ENCODE measurements at places on chromosomes 2 and 18. TPM values are rescaled to one million over a fixed set of nuclear protein-coding genes. Genes with fewer than 3 reads are reported as not detected.

SULT1C4 gene
- 117 TPM for total RNA-seq

NEU4 gene
- total RNA-seq, result 34.8 TPM

FOXD4L1 gene
- 0.17 TPM for total RNA-seq

ADRA2B gene
- 0.95 TPM for total RNA-seq

PLEKHA3 gene
- total RNA-seq, result 37.4 TPM

LINC00305 gene
- not detected for total RNA-seq

GULP1 gene
- total RNA-seq, result 53.4 TPM

IL1RN gene
- total RNA-seq, result 32.4 TPM

RASGRP3 gene
- 7.4 TPM for total RNA-seq

ARHGAP25 gene
- 12.6 TPM for total RNA-seq

UPP2 gene
- total RNA-seq, result not detected

METAP1D gene
- 2.7 TPM for total RNA-seq

KCNE4 gene
- 7.4 TPM for total RNA-seq

ANKRD62 gene
- total RNA-seq, result not detected

VWA3B gene
- 0.58 TPM for total RNA-seq

CCDC93 gene
- 34.6 TPM for total RNA-seq

PPP1R1C gene
- 8.8 TPM for total RNA-seq

NAT8 gene
- 2.4 TPM for total RNA-seq

UGP2 gene
- 129 TPM for total RNA-seq

ABCB11 gene
- 0.23 TPM for total RNA-seq

DYSF gene
- total RNA-seq, result 12.8 TPM

AQP12B gene
- total RNA-seq, result not detected

PTPRN gene
- total RNA-seq, result 0.60 TPM

SSB gene
- 67.9 TPM for total RNA-seq

KIAA2012 gene
- not detected for total RNA-seq

EGR4 gene
- total RNA-seq, result not detected

VPS54 gene
- total RNA-seq, result 22.9 TPM

TBR1 gene
- total RNA-seq, result not detected

MAP2 gene
- total RNA-seq, result 43.9 TPM

GALNT1 gene
- total RNA-seq, result 72.7 TPM

Data from mucosa of gallbladder (tissue), 1 donor.